ENCODE measurements at places on chromosomes 5 and 9. TPM values are rescaled to one million over a fixed set of nuclear protein-coding genes. Genes with fewer than 3 reads are reported as not detected.

DNA sequence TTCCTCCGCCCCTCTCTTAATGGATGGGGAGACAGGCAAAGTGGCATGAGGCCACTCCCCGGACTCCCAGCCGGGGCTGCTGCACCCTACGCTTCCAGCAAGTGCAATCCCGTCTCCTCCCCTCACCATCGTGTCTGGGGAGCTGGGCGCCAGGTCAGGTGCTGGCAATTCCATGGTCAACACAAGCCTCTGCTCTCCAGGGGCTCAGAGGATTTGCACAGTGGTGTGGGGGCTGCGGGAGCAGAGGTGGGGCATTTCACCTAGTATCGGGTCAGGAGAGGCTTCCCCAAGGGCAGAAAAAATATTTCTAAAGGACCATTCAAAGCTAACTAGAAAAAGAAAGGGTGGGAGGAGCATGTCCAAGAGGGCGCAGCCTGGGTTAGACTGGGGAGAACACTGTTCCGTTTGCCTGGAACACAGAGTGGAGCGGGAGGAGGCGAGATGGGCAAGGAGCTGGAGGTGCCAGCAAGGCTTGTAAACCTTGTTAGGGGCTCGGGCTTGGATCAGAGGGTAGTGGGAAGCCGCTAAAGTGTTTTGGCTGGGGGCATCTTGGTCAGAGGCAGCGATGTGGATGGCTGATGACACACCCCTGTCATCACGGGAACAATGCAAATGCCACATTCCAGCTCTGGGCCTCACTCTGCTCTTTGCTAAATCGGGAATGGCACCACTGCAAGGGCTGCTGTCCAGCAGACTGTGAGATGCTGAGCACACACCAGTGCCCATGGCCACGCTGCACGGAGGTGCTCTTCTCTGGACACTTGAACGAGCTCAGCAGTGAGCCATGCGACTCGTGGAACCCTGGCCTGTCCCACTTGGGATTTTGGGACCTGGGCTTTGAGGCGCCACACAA, 191.7 kb downstream of the CDK5RAP2 start:
- peak; percentile 45 for DNase-seq

- DNase-seq, result no peak
These were observed 308.0 kb upstream of the DAP start for GRCh38 chr5:11069041-11069440.

CBY3 gene
- total RNA-seq, result not detected

GRCh38 chr5:91840412-91840811, 457.3 kb upstream of the ARRDC3 start:
- no peak for DNase-seq

GRCh38 chr9:137233143-137233980, 2.7 kb downstream of the SLC34A3 start:
- no peak for DNase-seq

GRCh38 chr5:41406424-41406823, 104.0 kb downstream of the PLCXD3 start:
- DNase-seq, result no peak

DNA sequence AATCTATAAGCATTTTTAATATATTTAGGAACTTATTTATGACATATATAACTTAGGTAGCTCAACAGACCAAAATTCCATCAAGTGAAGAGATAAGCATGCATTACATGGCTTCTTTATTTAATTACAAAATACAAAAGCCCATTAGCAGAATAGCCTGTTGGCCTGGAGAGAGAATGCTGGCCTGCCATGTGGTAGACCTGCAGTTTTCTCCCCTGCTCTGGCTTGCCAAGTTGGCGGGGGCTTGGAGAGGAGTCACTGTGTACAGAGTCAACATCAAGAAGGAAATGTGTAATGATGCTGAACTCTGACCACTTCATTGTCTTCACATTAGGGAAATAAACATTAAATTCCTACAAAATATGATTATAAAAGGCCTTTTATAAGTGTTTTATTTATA, 69.8 kb upstream of the CNTLN start:
- DNase-seq, result no peak

FST gene
- 2.0 TPM for total RNA-seq

DNA sequence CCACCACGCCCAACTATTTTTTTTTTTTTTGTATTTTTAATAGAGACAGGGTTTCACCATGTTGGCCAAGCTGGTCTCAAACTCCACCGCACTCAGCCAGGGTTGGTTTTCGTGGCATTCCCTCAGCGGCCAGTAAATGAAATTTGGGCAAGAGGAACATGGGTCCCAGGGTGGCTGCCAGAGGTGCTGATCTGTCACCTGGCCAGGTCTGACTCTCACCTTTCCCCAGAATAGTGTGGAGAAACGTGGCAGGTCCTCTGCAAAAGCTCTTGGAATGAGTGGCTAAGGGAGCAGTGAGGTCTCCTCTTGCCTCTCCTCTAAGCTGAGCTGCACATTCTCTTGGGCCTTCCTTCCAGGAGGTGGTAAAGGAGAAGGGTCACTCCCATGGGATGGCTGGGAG, 170.1 kb downstream of the IRX2 start:
- DNase-seq, result no peak

- no peak for DNase-seq
These were observed 72.0 kb downstream of the ANKRD33B start for GRCh38 chr5:10635867-10636350.

DNA sequence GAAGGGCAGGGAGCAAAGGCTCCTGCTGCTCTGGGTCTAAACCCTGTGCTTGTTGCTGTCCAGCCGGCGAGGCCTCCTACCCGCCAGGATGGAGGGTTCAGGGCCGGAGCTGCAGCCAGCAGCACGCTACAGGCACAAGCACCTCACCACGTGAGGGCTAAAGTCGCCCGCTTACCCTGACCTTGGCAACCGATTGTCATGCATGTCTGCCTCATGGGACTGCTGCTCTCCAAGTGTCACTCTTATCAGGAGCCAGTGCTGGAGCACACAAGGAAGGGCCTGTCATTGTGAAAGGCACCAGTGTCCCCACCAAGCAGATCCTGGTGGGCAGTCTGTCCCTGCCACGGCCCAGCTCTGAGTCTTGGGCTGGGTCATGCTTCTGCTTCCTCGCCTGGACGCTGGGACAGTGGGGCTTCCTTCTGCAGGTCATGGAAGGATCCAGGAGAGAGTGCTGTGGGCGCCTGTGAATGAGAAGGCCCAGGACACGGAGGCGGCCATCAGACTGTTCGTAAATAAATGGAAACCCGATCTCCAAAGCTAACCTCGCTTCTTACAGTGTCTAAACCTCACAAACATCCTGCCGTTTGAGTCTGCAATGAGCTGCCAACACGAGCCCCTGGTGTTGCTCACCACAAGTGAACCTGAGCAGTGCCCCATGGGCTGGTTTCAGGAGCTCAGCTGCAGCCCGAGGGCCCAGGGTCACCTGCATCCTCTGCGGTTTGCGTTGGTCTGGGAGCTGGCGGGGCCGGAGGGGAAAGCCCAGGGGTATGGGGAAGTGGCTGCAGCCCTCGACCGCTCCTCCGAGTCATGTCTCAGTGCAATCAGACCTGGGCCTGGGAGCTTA, 58.2 kb upstream of the RXRA start:
- peak; percentile 56 for DNase-seq

GRCh38 chr9:13863112-13863511, 450.8 kb downstream of the NFIB start:
- peak; percentile 69 for DNase-seq

IFNA4 gene
- total RNA-seq, result not detected

- no peak for DNase-seq
These were observed 29.9 kb downstream of the CLINT1 start for GRCh38 chr5:157828944-157829639.
